ENCODE measurements at places on chromosomes 5 and 9. TPM values are rescaled to one million over a fixed set of nuclear protein-coding genes. Genes with fewer than 3 reads are reported as not detected.

PDE8B gene
- total RNA-seq = not detected

TMEM171 gene
- total RNA-seq = 0.35 TPM

DNA sequence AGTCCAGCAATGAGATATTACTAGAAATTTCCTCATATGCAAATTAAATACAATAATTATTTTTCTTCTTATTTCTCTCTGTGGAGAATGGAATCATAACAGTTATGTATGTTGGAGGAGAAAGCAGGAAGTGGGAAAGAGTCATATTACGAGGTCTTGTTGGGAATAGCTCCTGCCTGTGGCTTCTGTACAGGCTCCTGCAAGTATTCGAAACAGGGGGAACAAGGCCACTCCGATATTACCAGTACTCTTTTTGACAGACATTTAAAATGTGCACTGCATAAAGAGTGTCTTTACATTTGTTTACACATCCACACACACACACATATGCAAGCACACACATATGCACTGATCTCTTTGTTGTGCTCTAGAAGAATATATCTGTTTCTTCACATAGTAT, 812.0 kb upstream of the ZNF608 start:
- no peak for DNase-seq

DNA sequence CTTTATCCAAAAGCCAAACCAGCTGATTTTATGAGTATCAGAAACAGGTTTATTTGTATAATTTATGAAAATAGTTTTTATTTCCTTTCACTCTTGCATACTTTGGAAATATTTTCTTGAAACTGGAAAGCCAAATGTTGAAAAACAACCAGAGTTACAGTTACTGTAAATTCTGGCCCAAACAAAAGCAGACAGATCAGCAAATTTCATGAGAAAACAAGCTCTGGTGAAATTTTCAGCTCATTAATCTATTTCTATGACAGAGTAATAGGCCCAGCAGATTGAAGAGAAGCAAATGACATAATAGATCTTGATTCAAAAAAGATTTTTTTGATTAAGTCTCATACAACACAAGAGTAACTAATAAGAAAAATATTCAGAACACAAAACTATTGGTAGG, 182.7 kb downstream of the ENC1 start:
- DNase-seq = no peak

DNA sequence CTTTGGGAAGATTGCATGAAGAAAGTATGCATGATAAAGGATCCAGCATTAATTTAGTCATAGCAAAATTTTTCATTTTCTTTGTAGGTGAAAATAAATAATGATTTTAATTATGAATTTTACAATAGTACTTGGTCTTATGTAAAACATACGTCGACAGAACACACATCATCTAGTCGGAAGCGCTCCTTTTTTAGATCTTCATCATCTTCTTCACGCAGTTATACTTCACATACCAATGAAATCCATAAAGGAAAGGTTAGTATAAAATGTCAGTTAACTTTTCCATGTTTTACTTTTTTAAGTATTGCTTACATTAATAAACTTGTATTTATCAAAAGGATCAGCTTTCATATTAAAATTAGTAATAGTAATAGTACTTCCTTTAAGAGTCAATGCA, 35.8 kb downstream of the C7 start:
- no peak for DNase-seq

DNA sequence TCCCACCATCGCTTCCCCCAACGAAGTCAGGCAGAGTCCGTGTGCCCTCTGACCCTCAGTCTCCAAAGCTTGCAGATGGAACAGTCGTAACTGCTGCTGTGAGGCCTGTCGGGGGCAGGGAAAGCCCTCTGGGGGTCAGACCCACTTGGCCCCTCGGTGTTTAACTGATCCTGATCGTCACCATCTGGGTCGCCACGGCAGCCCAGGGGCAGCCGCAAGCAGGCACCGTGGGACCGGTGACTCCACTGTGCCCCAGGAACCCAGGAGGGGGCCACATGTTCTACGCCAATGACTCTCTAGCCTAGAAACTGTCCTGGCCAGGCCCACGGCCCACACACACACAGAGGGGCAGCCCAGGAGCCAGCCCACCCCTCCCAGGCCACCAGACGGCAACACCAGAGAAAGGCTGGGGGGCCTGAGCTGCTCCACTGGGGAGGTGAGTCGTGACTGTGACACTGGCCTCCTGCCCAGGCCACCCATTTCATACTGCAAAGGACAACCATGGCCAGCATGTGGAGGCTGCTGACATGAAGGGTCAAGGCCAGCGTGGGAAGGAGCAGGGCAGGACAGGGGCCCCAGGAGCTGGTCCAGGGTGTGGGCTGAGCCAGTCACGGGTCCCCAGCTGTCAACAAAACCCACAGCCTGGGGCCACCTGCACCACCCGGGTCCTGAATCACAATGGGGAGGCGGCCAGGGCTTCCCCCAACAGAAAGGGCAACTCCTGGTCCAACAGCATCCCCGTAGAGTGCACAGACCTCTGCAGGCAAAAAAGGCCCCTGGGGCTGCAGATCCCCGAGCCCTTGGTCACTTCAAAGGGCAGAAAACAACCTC, 20.8 kb downstream of the VAV2 start:
- DNase-seq = no peak

DNA sequence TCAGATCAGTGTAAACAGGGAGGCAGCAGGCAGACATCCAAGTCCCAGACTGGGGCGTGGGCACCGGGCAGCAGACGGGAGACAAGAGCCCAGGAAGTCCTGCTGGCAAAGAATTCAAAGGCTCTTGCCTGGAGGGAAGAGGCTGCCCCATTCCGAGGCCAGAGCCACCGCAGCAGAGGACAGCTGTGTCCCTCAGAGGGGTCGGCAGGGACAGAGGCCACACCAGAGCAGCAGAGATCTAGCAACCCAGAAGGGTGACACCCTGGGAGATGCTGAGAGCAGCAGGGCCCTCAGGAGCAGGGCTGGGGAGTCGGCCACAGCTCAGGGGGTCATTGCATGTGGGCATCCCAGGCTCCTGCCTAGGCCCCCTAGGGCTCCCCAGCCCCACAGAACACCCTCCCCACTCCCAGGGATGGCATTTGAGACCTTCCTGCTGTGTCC, 29.1 kb downstream of the ADAMTS2 start:
- no peak for DNase-seq

DNA sequence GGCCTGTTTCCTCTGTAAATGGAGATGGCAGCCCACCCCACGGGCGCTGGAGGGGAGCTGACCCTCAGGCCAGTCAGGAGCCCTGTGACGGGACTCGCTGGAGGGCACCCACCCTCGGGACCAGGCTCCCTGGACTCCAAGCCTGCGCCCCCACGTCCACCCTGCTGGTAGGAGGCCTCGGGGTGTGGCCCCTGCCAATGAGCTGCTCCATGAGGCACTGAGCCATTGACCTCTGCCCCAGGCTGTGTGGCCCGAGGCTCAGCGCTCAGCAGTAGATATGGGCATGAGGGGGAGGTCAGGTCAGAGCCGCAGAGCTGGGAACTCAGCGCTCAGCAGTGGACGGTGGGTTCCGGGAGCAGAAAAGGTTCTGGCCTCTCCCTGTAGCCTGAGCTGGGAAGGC, 52.3 kb upstream of the EGFL7 start:
- DNase-seq = no peak

GRCh38 chr5:119318256-119318894, 37.4 kb upstream of the TNFAIP8 start:
- DNase-seq = no peak

DNA sequence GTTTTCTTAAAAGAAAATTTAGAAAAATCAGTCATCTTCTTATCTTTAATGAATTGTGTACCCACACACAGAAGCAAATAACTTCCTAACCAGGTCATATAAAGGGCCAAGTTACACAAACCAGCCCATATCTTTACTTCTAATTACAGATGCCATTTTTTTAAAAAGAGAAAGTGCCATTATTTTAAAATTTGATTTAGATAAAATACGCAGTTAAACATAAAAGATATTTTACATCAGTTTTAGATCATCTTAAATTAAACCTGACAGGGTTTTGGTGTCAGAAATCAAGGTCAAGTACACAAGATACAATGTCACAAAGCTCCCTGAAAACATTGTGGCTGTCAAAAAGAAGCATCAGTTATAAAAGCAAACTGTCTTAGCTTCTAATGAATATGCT, 129.4 kb downstream of the GNA14 start:
- no peak for DNase-seq

DNA sequence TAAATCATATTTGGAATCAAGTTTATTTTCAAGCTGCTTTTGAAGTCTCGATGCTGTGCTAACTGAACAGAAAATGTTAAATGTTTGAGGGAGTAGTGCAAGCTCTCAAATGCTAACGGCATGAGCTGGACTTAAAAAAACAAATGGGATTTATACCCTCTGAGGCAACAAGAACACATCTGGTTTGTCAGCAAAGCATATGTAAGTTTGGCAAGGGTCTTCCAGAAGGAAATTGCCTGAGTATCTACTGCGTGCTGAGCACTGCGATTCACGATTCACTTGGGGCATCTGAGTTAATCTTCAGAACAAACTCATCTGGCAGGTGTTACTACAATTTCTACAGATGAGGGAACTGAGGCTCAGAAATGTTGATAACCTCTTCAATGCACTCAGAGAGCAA, 98.4 kb upstream of the C9orf72 start:
- no peak for DNase-seq

GRCh38 chr5:31385774-31386537, 145.9 kb downstream of the DROSHA start:
- no peak for DNase-seq

DNA sequence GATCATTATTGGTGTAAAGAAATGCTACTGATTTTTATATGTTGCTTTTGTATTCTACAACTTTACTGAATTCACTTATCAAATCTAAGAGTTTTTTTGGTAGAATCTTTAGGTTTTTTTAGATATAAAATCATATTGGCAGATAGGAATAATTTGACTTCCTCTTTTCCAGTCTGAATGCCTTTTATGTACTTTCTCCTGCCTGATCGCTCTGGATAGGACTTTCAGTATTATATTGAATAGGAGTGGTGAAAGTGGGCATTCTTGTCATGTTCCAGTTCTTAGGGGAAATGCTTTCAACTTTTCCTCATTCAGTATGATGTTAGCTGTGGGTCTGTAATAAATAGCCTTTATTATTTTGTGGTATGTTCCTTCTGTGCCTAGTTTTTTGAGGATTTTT, 8.3 kb downstream of the AHRR start:
- DNase-seq = no peak

All from CD4-positive, alpha-beta memory T cell (primary cell).